Gastroesophageal sphincter (tissue), 4 donors: ENCODE measurements at places on chromosomes 12 and 14. TPM values are rescaled to one million over a fixed set of nuclear protein-coding genes. Genes with fewer than 3 reads are reported as not detected.

DNA sequence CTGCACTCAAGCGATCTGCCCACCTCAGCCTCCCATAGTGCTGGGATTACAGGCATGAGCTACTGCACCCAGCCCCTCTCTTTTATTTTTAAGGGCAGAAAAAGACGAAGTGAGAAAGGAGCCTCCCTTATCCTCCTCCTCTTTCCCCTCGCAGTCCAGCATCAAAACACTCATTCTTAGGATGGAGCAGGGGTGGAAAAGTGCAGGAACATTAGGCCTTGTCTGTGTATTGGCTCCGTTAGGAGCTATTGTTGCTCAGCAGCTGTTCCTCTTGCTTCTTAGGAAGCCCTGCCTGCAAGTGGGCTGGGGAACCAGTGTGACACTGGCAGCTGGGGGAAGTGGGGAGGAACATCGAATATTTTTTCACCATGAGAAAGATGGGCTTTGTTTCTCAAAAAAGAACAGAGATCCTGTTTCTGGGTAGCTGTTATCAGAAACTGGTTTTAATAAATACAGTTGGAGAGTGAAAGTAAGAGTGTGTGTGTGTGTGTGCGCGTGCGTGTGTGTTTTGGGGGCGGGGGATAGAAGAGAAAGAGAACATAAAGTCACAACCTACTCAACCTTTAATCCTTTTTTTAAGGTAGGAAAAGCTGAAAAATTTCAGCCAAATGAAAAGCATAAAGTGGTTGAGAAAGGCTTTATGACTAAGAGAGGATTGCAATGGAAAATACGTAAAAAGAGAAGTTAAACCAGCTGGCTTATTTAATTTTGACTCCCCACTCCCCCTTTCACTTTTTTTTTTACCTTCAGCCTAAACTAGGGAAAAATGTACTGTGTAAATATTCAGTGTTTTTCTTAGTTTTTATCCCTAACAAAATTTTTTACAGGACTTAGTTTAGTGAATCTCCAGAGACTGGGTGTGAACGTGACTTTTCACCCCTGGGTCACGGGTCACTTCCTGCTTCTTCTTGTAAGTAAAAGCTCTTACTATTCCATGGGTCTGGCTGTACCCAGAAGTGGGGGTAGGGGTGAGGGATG is 197.2 kb upstream of the PLEKHG7 start:
- peak; percentile 54 for ATAC-seq

DNA sequence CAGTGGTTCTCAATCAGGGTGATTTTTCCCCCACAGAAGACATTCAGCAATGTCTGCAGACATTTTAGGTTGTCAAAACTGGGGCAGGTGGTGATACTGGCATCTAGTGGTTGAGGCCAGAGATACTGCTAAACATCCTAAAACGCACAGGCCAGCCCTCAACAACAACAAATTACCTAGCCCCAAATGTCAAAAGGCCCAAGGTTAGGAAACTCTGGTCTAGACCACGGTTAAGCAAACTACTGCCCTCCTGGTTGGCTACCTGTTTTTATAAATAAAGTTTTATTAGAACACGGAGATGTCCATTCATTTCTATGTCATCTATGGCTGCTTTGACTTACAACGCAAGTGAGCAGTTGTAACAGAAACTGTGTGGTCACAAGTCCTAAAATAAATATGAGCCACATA is 186.7 kb downstream of the EFCAB11 start:
- no peak for ATAC-seq

EEA1 gene
- total RNA-seq: 37.1 TPM

KCNC2 gene
- total RNA-seq: 0.12 TPM

GRCh38 chr14:57749267-57749666 is 116.6 kb downstream of the SLC35F4 start:
- no peak for ATAC-seq

- no peak for ATAC-seq
These were observed 48.0 kb downstream of the CD163L1 start for GRCh38 chr12:7395950-7396349.

DNA sequence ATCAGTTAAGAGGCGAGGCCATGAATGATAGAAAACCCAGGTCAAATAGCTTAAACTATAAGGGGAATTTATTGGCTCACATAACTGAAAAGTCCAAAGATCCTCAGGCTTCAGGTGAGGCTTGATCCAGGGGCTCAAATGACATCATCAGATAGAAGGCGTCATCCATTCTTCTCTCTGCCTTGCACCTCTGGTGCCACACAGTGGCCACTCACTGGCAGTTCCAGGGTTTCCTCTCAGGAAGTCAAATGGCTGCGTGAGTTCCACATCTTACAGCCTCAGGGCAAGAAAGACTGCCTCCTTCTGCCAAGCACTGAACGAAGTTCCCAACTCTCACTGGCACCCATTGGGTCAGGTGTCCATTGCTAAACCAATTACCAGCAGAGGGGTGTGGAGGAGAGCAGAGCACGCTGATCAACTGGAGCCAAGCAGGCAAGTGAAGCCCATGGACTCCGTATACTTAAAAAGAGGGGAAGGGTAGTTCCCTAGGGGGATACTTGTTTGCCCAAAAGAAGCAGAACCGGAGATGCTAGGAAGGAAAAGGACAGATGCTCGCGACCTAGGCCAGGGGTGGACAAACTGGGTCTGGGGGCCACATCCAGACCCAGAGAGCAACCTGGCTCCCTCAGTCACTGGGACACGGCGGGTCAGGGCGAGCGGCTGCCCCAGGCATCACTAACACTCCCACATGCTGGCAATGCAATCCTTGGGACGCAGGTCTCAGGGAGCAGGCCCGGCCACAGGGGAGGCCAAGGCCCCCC is 69.3 kb downstream of the SERPINA3 start:
- ATAC-seq: no peak

IKBIP gene
- 17.2 TPM for total RNA-seq

TAS2R30 gene
- total RNA-seq: 7.9 TPM

- peak; percentile 28 for ATAC-seq
These were observed 22.7 kb upstream of the KRT78 start for GRCh38 chr12:52871291-52872039.

GRCh38 chr12:49017891-49018260 is 700 bp downstream of the PRKAG1 start:
- ATAC-seq: peak; percentile 0

RFX4 gene
- total RNA-seq: not detected

REP15 gene
- total RNA-seq: 1.4 TPM

DNA sequence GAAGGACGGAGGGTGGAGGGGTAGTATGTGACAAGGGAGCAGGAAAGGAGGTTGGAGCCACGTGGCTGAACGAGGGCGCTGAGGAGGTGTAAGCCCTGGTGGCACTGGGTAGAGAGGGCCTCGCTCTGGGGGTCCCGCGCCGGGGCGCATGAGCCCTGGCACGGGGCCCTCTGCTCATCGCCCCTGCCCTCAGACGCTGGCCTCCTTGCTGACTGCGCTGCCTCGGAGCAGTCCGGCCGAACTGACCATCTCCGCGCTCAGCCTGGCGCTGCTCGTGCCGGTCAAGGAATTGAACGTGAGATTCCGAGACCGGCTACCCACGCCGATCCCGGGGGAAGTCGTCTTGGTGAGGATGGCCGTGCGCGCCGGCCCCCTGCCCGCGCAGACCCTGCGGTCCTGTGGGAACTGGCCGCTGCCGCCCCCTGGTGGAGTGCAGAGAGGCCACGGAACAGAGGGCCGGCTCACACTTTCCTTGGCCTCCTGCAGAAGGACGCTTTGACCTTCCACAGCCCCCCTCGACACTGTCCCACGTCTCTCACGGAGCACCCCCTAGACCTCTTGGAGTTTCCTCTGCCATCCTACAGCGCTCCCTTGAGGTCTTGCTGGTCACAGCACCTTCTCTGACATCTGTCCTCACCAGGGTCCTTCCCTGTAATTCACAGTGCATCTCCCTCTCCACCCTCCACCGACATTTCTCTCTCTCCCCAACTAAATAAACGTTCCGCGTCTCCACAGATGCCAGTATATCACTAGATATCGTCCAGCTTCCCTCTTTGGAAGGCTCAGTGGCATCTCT is 10.5 kb downstream of the ARHGEF25 start:
- ATAC-seq: peak; percentile 73

MDM1 gene
- total RNA-seq: 13.5 TPM

DNA sequence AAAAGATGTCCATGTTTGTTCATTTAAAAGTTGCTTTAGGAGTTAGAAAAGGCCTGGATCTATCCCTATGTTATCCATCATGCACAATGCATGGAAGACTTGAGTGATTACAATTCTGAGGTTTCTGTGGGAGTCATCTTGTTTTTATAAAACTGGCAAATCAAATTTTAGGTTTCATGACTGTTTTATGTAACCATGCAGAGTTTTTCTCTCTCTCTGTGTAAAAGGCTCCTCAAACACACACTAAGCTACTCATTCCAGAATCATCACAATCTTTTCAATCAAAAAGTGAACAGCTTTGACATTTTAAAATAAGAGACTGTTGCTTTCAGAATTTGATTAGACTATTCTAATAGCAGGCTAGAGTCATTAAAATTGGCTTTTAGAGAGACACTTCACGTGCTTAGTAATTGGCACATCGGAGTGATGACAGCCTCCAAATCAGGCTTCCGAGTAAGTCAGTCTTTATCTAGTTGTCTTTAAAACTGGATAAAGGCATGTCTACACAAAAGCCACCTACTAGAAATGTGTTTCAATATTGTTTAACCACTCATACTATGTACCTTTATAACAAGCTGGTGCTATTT is 31.9 kb downstream of the PRICKLE1 start:
- ATAC-seq: no peak

PTPN6 gene
- total RNA-seq: 15.9 TPM

PPFIBP1 gene
- total RNA-seq: 78.7 TPM

DNA sequence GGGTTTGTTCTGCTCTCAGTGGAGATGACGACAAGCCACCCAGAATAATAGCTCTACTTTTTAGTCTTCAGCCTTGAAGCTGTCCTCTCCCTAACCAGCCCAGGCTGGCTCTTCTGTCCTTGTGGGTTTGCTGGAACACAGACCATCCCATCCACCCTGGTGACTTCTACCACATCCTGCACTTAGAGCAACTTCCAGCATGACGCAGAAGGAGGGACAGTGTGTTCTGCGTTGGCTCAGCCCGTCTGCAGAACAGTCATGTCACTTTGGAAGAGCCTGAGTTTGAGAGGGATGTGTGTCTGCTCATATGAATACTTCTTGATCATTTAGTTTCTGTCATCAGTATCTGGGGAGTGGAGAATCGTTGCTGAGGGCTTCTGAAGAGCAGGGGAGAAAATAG is 198.0 kb downstream of the CACNA1C start:
- ATAC-seq: no peak

GRCh38 chr14:22320362-22320750 is 268.7 kb downstream of the DAD1 start:
- no peak for ATAC-seq

- ATAC-seq: peak; percentile 44
These were observed 82.8 kb downstream of the TNFAIP2 start for GRCh38 chr14:103206023-103206481.

DNA sequence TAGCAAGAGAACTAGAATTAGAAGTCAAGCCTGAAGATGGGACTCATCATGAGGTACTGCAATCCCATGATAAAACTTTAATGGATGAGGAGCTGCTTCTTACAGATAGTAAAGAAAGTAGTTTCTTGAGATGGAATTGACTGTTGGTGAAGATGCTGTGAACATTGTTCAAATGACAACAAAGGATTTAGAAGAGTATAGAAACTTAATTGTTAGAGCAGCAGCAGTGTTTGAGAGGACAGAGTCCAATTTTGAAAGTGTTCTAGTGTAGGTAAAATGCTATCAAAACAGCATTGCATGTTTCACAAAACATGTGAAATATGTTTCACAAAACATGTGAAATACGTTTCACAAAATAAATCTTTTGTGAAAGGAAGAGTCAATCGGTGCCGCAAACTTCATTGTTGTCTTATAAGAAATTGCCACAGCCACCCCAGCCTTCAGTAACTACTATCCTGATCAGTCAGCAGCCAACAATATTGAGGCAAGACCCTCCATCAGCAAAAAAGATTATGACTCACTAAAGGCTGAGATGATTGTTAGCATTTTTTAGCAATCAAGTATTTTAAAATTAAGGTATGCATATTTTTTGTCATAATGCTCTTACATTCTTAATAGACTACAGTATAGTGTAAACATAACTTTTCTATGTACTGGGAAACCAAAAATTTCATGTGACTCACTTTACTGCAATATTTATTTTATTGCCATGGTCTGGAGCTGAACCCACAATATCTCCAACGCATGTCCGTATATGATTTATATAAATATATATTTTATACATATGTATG is 173.4 kb upstream of the BMP4 start:
- ATAC-seq: no peak

OR11G2 gene
- total RNA-seq: not detected

DNA sequence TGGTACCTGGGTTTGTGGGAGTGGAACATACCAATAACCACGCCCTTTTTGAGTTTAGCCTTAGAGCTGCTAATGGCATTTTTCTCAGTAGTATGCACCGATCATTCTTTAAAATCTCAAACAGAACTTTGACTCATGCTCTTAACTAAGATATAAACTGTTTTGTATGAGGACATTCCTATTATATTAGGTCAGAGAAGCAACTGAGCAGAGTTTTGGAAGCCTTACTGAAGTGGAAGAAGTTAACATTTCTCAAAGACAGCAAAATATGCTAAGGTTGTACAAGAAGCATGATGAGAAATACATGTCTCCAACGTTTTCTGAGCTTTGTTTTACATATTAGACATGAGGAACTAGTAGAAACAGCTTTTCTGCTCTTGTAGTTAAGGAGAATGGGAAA is 819.2 kb downstream of the FSCB start:
- peak; percentile 70 for ATAC-seq

- no peak for ATAC-seq
These were observed 133.3 kb downstream of the MON2 start for GRCh38 chr12:62599854-62600437.

PLA2G1B gene
- not detected for total RNA-seq

GRCh38 chr12:67921286-67921685 is 68.0 kb upstream of the IFNG-AS1 start:
- no peak for ATAC-seq

DNA sequence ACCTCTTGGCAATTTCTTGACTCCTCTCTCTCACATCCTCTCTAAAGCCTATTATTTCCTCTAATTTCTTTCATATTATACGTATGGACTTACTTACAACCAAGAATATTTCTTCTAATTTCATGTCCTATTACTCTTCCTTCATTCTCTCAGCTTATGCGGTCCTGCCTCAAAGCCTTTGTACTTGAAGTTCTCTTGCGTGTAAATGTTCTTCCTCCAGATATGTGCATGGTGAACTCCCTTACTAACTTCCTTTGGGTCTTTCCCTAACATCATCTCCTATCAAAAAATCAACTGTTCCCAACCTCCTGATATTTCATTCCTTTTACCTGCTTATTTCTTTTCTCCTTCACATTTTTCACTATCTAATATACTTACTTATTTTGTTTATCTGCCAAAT is 23.1 kb downstream of the DNAL1 start:
- no peak for ATAC-seq

DNA sequence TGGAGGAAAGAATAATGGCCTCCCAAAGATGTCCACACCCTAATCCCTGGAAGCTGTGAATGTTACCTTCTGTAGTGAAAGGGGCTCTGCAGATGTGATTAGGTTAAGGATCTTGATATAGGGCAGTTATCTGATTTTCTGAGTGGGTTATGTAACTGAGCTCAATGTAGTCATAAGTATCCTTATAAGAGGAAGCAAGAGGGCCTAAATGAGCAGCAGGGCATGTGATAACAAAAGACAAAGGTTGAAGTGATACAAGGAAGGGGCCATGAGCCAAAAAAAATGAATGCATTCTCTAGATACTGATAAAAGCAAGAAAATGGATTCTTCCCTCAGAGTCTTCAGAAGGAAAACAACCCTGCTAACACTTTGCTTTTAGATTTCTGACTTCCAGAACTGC is 78.8 kb downstream of the OSBPL8 start:
- ATAC-seq: no peak

DLK1 gene
- not detected for total RNA-seq

GRCh38 chr14:90115780-90116179 is 54.0 kb downstream of the KCNK13 start:
- no peak for ATAC-seq

- no peak for ATAC-seq
These were observed 47.3 kb upstream of the SRP54 start for GRCh38 chr14:34935488-34935887.
